Spinal cord (tissue), 10 donors: ENCODE measurements at places on chromosomes 3 and 15. TPM values are rescaled to one million over a fixed set of nuclear protein-coding genes. Genes with fewer than 3 reads are reported as not detected.

DNA sequence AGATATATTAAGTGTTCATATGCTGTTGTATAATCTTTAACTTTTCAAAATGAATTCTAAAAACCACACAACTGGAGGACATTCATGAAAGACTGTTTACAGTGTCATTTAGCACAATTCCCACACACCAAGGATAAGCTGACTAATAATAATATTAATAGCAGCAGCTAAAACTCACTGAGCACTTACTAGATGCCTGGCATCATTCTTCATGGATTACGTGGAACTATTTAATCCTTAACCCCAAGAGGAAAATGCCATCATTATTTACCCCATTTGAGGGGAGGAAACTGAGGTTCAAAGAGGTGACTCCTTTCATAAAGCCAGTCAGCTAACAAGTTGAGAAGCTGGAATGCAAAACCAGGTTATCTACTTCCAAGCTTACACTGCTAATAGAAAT is 77.0 kb downstream of the TMEM108 start:
- DNase-seq, result no peak

DNA sequence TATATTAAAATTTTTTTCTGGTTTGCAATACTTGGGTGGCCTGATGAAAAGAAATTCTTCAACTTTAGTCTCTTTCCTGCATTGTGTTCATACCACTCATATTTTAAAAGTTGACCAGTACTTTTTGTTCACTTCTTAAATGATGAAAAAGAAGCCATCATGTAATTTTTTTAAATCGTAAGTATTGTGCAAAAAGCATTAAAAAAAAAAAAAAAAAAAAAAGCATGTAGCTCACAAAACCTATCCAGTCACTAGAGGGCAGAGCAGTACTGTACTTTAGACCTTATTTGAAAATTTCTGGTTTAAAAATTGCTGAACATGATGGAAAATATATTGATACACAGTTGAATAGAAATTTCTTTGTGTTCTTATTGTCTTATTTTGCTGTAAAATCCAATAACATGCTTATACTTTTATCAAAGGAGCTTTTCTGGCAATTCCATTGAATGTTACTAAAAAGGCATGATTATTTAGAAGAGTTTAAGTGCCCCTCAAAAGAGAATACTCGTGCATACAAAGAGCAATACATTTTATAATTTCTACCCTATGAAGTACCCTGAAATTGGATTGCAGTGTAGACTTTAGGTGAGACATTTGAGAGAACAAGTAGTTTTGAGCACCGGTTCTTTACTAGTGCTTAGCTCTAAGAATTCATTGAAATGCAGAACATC is 137.7 kb downstream of the BBX start:
- peak; percentile 88 for DNase-seq

DNA sequence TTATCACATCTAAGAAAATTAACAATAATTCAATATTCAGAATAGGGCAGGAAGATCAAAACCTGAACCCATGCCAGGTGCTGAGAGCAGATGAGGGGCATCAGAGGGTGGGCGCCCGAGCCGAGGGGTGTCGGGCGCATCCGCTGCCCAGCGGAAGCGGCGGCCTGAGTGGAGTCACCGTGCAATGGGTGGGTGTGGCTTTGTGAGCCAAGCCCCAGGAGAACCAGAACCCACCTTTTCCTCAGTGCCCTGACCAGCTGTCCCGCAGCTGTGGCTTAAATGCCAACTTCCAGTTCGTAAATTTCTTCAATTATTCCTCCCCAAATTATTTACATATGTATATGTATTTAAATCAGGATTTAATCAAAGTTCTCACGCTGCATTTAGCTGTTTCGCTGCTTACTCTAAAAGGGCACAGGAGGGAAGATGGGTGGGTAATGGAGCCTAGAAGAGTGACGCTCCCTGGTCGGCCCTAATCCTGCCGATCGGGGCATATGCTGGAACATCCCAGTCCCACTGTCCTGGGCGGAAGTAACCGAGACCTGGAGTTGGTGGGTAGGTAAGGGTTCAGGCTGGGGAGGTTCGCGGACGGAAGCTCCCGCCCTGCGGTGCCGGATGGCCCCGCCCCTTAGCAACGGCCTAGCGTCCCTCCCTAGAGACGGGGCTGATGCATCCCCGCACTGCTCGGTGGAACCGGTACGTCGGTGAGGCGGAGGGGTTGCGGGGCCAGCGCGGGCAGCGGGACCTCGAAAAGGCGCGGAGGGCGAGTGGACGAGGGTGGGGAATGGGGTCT is 1.3 kb downstream of the DNAH1 start:
- peak; percentile 87 for DNase-seq

- no peak for DNase-seq
Measured at GRCh38 chr3:30604558-30604957, 1.8 kb upstream of the TGFBR2 start.

- DNase-seq, result no peak
Measured at GRCh38 chr15:84833447-84834228, 16.5 kb downstream of the ALPK3 start.

- DNase-seq, result no peak
Measured at GRCh38 chr15:75928680-75929608, 25.3 kb downstream of the FBXO22 start.

- no peak for DNase-seq
Measured at GRCh38 chr3:15267502-15267901, 61.5 kb downstream of the CAPN7 start.

DNA sequence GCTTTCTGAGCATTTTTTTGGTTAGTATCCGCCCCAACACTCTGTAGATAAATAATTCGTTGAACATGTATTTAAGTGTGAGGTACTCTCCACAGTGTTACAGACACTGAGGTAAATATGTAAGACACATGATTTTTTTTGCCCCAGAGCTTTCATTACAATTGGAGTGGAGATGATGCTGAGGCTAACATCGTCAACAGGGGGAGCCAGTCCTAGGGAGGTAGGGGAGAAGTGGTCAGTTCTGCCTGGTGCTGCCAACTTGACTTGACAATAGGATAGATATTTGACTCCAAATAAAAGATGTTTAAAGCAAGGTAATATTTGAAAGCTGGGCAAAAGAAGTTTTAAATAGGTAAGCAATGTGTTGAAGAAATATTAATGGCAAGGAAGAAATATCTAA is 295.7 kb downstream of the UNC13C start:
- DNase-seq, result no peak

DNA sequence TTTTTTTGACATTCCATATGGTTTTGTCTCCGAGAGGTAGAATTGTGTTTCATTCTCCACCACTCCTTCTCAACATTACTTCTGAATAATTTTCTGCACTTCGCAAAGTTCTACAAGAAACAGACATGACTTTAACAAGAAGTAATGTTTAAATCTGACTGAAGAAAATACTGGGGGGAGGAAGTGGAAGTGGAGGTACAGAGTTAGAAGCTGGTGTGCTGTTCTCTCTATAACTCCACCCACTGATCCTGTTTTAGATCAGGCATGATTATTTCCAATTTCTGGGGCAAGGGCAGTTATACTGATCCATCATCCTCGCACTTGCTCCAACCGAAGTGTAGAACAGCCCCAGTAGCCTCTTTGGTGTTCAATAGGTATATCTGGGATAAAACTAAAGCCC is 9.2 kb upstream of the MCCC1 start:
- no peak for DNase-seq

DNA sequence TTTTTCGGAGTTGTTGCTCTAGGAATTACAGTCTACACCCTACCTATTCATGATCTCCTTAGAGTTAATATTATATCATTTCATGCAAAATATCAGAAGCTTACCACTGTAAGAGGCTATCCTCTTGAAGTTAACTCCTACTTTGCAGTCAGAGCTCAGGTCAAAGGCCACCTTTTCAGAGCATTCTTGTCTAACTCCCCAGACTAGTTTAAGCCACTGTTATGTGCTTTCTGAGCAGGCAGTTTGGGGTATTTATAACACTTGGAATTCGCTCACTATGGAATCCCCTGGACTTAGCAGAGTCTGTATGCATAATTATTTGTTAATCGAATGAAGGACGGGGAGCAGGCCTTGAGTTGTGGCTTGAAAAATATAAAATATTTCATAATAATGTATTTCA is 21.7 kb downstream of the MED12L start:
- DNase-seq, result no peak

GRCh38 chr3:175805825-175806224 is 946.7 kb downstream of the NAALADL2 start:
- DNase-seq, result peak; percentile 45

DNA sequence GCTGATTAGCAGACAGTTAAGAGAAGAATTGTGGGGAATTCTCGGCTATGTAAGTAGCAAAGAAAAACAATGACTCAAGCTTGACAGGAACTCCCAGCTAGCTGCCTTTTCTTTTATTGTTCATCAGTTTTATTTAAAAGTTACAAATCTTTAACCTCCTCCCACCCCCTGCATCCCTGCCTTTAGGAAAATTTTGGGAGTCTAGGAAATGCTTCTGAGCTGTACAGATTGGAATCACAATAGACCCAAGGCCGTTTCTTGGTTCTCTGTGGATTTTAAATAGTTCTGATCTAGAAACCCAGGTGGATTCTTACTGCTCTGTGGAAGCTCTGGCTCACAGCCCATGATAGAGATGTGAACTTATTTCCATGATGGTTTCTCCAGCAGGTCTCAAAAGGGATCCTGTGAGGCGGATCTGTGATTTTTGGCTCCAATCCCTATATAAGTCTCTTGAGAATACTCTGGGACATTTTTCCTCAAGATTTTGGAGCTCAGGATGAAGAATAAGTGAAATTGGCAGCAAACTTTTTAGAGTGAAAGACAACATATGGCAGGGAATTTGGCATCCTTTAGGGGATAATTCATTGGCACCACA is 312.3 kb downstream of the EPHA3 start:
- peak; percentile 77 for DNase-seq

GRCh38 chr15:72872066-72872845 is 88.7 kb upstream of the ADPGK start:
- no peak for DNase-seq

GRCh38 chr3:69210068-69210730 is 87.8 kb upstream of the LMOD3 start:
- no peak for DNase-seq

Gene DNAH1
- total RNA-seq, result 4.2 TPM

Gene VEPH1
- 10.6 TPM for total RNA-seq

Gene PCLAF
- total RNA-seq, result 8.0 TPM

Gene ACKR2
- total RNA-seq, result 2.5 TPM

Gene SKOR1
- 3.0 TPM for total RNA-seq
